ENCODE measurements at places on chromosomes 7 and 10.

- no peak for DNase-seq
Measured at GRCh38 chr10:65670087-65670486, 1255.7 kb upstream of the LRRTM3 start.

GRCh38 chr7:128833148-128833945 lies 3.1 kb downstream of the FLNC start:
- peak; percentile 66 for DNase-seq

DNA sequence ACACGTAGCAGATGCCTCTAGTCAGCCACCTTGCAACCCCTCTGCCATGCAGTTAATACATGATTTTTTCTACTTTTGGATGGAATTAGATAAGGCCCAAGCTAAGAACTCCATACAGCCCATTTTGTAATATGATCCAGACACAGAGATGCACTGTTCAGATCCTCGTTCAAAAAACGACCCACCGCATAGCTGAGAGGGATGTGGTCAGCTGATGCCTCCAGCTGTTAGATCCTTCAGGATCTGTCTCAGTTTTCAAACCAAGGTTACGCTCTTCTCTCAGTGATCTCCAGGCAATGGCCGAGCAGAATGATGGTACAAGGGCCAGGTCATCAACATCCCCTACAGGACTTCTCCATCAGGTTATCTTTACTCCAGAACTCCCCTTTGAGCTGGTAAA lies 881.7 kb upstream of the C7orf33 start:
- DNase-seq: no peak

DNA sequence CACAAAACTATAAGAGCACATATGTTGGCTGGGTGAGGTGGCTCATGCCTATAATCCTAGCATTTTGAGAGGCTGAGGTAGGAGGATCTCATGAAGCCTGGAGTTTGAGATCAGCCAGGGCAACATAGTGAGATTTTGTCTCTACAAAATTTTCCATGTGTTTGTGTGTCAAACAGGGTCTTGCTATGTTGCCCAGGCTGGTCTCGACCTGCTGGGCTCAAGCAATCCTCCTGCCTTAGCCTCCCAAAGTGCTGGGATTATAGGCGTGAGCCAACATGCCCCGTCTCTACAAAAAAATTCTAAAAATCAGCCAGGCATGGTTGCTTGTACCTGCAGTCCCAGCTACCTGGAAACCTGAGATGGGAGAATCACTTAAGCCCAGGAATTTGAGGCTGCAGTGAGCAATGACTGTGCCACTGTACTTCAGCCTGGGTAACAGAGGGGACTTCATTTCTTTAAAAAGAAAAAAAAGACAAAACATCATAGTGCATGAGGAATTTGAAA lies 28.3 kb downstream of the FZD9 start:
- DNase-seq: no peak

GRCh38 chr10:28294169-28294532 lies 8.7 kb downstream of the MPP7 start:
- DNase-seq: no peak

GRCh38 chr7:75823198-75823910 lies 9.7 kb upstream of the CCL24 start:
- DNase-seq: no peak

GRCh38 chr7:55571511-55572377 lies 558 bp downstream of the VOPP1 start:
- DNase-seq: peak; percentile 55

GRCh38 chr7:46930366-46930765 lies 651.5 kb downstream of the TNS3 start:
- DNase-seq: no peak

DNA sequence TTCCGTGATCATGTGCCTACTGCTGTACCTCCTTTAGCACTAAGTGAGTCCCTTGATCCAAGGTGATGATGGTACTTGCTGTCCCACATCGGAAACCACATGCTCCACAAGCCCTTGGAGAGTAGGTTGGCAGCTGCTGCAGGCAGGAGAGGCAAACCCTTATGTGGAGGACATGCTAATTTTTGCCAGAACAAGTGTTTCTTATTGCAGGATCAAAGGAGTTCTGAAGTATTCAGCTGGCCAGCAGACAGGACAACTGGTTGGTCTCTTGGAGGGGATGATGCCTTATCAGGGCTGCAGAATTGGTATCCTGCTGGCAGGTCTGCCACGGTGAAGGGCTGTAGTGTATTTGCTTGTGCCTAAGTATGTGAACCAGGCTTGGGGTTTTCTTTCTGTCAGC lies 36.8 kb downstream of the NACAD start:
- no peak for DNase-seq

- DNase-seq: no peak
Measured at GRCh38 chr7:155764438-155764793, 47.8 kb downstream of the SHH start.

GRCh38 chr10:63115732-63116383 lies 17.3 kb upstream of the NRBF2 start:
- peak; percentile 34 for DNase-seq

Data from frontal cortex (tissue), 4 donors.